Occipital lobe (tissue), 3 donors: ENCODE measurements at places on chromosomes 4 and X.
A peak's percentile ranks its signal among the peaks of the same experiment; 100 is the strongest.

DNA sequence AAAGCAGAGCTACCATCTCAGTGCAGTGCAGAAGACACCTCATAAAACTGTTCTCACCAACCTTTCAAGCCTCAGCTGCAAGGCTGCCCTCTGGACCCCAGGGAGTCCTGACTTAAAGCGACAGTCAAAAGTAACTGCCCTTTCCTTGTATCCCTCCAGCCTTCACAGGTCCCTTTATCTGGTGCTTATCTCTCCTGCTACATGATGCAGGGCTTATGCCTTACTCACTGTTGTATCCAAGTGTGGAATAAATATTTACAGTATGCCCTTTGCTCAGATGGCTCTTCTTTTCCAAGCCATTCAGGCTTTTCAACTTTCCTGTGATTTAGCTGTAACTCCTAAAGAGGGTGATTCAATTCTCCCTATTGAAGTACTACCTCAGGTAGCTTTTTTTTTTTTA, 92.6 kb downstream of the KDR start:
- no peak for DNase-seq

DNA sequence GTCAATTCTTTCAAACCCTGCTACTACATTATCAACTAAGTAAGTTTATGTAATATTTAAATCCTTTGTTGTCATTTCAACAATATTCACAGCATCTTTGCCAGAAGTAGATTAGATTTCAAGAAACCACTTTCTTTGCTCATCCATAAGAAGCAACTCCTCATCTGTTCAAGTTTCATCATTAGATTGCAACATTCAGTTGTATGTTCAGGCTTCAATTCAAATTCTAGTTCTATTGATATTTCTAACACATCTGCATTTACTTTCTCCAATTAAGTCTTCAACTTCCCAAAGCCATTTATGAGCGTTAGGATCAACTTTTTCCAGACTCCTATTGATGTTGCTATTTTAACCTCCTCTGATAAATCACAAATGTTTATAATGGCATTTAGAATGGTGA, 66.1 kb downstream of the BMP3 start:
- DNase-seq = no peak

GRCh38 chr4:102817021-102817605, 10.2 kb downstream of the UBE2D3 start:
- DNase-seq = no peak

DNA sequence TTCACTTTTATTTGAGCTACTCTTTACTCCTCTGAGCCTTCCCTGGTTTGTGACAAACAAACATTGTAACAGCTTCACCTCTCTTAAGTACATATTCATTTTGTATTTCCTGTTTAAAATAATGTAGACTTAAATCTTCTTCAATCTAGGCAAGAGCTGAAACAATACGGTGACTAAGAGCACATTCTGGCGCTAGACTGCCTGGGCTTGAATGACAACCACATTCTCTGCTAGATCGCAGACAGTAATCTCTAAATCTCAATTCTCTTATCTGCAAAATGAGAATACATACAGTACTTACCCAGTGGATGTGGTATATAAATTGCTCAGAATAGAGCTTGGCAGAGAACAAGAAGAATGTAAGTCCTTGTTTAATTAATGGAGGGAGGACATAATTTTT, 144.8 kb downstream of the ARAP2 start:
- DNase-seq = no peak

DNA sequence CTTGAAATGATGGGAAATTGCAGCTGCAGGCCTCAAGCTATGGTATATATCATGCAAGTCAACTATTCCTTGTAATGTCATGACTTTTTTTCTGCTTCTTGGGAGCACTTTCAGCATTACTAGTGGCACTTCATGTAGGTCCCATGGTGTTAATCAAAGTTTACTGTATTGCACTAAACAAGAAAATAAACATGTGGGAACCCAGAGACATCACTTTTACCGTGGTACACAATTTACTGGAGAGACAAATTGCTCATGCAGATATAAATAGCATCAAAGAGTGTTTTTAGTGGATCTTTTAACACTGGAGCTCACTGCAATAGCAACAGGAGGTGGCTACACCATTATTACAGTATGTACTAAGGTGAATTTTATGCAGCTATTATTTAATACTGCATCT, 79.2 kb downstream of the UNC5C start:
- DNase-seq = no peak

- DNase-seq = no peak
These were observed 409.2 kb downstream of the CCSER1 start for GRCh38 chr4:90536408-90536807.

DNA sequence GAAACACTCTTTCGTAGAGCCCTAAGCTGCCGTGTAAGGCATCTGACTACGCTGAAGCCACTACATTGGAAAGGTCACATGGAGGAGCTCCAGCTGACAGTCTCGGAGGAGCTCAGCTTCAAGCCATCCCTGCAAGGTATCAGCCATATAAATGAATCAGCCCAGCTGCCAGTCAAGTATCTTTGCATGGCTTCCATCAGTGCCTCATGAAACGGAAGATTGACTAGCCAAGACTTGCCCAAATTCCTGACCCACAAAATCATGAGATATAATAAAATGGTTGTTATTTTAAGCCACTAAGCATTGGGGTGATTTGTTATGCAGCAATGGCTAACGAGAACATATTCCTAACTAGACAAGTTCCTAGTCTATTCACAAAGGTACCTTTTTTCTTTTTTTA, 104.1 kb upstream of the SCOC start:
- DNase-seq = no peak

GRCh38 chr4:17562157-17562556, 14.8 kb upstream of the LAP3 start:
- peak; percentile 7 for DNase-seq

DNA sequence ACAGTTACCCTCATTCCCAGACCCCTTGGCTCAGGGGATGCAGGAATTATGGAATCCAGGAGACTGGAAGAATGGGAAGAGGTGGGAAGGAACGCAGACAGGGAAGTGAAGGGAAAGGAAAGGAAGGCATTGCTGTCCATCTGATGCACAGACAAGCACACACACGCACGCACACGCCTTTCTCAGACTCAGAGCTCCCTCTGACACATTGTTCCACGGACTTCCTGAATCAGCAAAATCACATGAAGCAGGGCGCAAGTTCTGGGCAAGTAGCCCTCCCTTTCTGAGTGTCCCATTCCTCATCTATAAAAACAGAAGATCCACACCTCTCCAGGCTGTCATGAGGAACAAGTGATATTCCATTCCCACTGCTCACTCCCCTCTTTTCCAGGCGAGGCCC, 13.2 kb downstream of the IQSEC2 start:
- no peak for DNase-seq

GRCh38 chrX:132001127-132001526, 22.0 kb upstream of the STK26 start:
- DNase-seq = no peak

GRCh38 chr4:122541996-122542395, 78.9 kb downstream of the IL21 start:
- DNase-seq = no peak

GRCh38 chr4:112183252-112183651, 38.0 kb downstream of the FAM241A start:
- DNase-seq = no peak

DNA sequence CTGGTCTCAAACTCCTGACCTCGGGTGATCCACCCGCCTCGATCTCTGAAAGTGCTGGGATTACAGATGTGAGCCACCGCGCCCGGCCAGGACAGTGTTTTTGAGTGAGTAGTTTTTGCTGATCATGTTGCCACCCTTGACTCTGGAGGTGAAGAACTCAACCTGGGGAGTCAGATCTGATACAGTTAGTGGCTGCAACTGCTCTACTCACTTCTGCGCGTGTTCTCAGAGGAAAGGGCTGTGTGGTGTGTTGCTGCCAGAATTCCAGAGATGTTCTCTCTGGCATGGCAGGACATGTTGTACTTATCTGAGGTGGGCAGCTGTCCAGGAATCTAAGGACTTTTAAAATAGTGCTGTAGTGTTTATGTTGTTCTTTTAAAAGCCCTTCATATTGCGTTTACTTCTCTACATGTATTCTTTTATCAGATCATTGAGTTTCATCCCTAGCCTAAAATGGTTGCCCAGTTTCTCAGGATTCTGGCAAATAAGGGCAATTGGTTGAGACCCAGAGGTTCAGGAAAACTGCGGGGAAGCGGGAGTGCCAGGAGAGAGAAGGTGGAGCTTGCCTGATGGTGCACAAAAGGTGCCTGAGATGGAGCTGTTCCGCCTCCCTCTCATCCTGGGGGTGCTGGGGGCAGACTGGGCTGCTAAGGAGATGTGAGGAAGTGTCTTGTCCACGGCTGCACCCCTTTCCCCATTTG, 97.7 kb downstream of the ARHGAP10 start:
- DNase-seq = peak; percentile 14

- DNase-seq = no peak
These were observed 99.1 kb downstream of the AFF1 start for GRCh38 chr4:87033902-87034301.

DNA sequence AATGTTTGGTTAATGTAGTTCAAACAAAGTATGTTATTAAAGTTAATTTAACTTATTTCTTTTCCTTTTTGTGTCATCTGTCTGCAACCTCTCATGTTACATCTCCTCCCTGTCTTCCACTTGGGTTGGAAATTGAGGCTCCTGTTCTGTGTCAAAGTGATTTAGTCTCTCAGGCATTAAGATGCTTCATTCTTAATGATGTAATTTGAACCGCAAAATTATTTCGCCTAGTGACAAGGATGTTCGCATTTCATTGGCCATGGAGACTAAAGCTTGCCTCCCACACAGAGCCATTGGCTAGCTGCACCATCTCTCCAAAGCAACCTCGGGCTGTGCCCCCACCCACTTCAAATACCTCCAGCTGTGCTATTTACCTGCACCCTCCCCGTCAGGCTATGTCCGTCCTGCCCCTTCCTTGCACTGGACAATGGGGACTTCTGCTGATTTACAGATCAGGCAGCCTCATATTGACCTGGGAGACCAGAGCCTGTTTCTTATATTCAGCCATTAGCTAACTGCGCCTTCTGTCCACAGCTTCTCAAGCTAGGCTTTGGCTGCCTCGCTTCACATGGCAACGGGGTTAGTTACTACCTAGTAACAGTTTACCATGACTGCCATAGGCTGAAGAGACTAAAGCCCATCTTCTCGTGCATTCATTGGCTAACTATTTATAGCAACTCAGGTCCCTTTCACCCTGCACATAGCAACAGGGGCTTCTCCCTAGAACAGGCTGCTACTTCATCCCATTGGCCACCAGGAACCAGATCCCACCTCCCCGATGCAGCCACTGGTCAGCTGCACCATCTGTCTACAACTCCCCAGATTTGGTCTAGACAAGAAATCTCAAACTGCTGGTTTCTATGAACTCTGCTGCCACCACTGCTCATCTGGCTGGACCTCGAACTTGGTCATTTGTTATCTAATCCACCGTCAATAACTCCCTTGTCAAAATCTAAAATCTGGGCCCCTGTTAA, 8.6 kb upstream of the ZNF157 start:
- peak; percentile 72 for DNase-seq

- DNase-seq = no peak
These were observed 4.8 kb downstream of the PPP2R2C start for GRCh38 chr4:6467600-6467999.

- no peak for DNase-seq
These were observed 77.2 kb downstream of the ANKRD50 start for GRCh38 chr4:124635331-124635730.

- no peak for DNase-seq
These were observed 2.6 kb upstream of the FGF16 start for GRCh38 chrX:77444545-77444944.

- no peak for DNase-seq
These were observed 16.8 kb downstream of the PNMA6E start for GRCh38 chrX:153384390-153384789.

DNA sequence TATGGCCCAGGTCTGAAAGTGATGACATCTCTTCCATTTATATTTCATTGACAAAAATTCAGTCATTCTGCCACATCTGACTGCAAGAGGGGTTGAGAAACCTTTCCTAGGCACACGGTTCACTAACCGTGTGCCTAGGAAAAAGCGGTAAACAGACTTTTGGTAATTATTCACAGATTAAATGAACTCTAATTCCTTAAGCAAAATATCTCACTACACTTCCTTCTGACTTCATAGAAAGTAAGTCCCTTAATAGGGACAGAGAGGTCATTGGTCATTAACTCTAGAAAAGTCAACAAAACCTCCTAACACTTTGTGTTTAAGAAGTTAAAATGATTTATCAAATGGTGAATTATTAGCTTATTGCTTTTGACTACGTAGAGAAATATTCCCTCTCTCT, 205.1 kb downstream of the PDHA2 start:
- DNase-seq = no peak

DNA sequence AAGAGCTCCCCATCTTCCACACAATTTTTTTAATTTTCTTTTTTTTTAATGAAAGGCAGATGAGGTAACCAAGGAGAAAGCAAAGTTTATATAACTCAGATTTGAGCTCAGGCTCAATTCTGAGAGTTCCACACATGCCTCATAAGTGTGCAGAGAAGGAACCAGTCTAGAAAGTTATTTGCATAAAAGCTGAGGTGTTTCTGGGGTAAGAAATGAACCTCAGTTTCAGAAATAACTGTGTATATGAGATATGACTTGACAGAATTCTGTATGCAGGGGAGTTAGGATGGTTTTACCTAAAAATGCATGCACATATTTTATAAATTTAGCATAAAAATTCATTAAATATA, 51.3 kb downstream of the DTHD1 start:
- DNase-seq = no peak

DNA sequence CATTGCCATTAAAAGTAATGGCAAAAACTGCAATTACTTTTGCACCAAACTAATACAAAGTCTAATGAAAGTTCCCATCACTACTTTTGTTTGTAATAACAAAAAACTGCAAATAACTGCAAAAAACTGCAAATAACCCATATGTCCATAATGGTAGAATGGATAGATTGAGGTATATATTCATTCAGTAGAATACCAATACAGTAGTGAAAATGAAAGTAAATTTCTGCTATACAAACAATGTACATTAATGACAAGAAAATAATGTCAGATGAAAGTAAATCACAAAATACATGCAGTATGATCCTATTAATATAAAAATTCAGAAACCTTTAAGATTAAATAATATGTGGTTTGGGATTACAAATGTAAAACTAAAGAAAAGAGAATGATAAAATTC, 41.3 kb upstream of the CEP135 start:
- DNase-seq = no peak

GRCh38 chr4:114163051-114163450, 183.6 kb upstream of the ARSJ start:
- no peak for DNase-seq

GRCh38 chr4:174358410-174358809, 74.7 kb downstream of the CEP44 start:
- DNase-seq = no peak
